ENCODE measurements at places on chromosomes 6 and 20. TPM values are rescaled to one million over a fixed set of nuclear protein-coding genes. Genes with fewer than 3 reads are reported as not detected.

DNA sequence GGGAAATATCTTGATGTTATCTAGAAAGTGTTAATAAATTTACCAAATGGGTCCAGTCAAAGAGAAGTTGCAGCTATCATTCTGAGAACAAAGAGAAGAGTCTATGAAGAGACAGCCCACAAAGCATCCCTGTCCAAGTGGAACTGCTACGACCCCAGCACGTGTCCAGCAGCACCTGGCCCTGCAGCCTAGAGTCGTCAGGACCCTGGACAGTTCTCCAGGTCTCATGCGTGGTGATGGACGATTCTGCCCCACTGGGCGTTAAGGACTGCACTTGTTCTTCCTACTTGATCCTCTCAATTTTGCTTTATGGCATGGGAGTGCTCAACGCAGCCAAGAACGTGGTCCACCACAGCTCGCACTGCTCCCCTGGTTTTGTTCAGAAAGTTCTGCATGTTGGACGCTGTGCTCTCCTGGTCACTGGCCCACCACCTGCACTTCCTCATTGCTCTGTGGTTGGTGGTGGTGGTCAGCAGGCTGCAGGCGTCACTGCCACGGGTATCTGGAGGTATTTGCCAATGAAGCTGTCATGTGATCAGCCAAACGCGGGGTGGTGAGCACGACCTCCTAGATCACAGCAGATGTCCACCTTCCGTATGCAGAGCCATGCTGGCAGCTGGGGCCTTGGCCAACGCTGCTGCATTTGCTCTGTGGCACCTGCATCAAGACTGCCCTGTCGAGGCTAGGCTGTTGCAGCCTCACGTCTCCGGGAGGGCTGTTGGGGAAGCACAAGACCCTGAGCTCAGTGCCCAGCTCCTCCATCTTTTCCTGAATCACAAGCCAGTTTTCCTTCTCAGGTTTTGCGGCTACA is 356.4 kb downstream of the CDH4 start:
- DNase-seq: no peak

DNA sequence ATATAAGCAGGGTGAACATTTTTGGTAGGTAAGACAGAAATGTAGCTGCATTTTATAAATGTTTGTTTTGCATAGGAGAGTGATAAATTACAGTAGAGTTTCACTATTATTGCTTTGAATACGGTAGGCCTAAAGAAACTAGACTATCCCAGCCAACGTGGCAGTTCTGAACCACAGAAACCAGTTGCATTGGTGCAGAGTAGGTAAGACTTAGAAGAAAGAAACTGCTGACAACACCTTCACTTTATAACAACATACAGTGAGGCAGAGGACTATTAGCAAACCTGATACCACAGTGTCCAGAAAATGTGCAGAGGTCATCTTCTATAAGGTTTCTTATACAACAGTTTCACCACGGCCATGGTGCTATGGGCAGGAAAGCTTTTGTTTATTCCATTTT is 566.1 kb downstream of the KIF16B start:
- no peak for DNase-seq

GRCh38 chr6:186340-186965 is 105.8 kb upstream of the DUSP22 start:
- peak; percentile 28 for DNase-seq

The CDSN gene
- total RNA-seq: 0.17 TPM

The POLR1C gene
- total RNA-seq: 33.8 TPM

The COL9A1 gene
- total RNA-seq: 0.09 TPM

The SALL4 gene
- total RNA-seq: 0.20 TPM
